ENCODE measurements at places on chromosomes 11 and 22.

GRCh38 chr22:44196241-44196640, 15.5 kb downstream of the PARVG start:
- no peak for DNase-seq
- H3K27ac ChIP-seq = no peak overlapping the region
- peaks cover 42% of the 10 kb centered on the region for H3K4me1 ChIP-seq
- H3K36me3 ChIP-seq = peaks cover 19% of the 10 kb centered on the region

- H3K27me3 ChIP-seq = peaks cover 60% of the 10 kb centered on the region
- H3K36me3 ChIP-seq = no peaks in the 10 kb centered on the region
- H3K27ac ChIP-seq = no peak overlapping the region
- no peak for DNase-seq
- H3K4me1 ChIP-seq = no peaks in the 10 kb centered on the region
Observed at GRCh38 chr22:36644333-36644757, 59.2 kb downstream of the CACNG2 start.

GRCh38 chr11:59778122-59778521, 22.9 kb downstream of the STX3 start:
- peaks cover 10% of the 10 kb centered on the region for H3K4me1 ChIP-seq
- H3K36me3 ChIP-seq = peaks cover 7% of the 10 kb centered on the region
- H3K27ac ChIP-seq = no peak overlapping the region
- no peaks in the 10 kb centered on the region for H3K27me3 ChIP-seq
- H3K4me3 ChIP-seq = no peak overlapping the region

GRCh38 chr22:50674606-50675552, 2.3 kb downstream of the SHANK3 start:
- H3K36me3 ChIP-seq = peaks cover 8% of the 10 kb centered on the region
- no peak for DNase-seq
- H3K27ac ChIP-seq = no peak overlapping the region
- peak overlapping the region; percentile 56 for H3K4me3 ChIP-seq
- peaks cover 8% of the 10 kb centered on the region for H3K4me1 ChIP-seq
- peaks cover 48% of the 10 kb centered on the region for H3K27me3 ChIP-seq

DNA sequence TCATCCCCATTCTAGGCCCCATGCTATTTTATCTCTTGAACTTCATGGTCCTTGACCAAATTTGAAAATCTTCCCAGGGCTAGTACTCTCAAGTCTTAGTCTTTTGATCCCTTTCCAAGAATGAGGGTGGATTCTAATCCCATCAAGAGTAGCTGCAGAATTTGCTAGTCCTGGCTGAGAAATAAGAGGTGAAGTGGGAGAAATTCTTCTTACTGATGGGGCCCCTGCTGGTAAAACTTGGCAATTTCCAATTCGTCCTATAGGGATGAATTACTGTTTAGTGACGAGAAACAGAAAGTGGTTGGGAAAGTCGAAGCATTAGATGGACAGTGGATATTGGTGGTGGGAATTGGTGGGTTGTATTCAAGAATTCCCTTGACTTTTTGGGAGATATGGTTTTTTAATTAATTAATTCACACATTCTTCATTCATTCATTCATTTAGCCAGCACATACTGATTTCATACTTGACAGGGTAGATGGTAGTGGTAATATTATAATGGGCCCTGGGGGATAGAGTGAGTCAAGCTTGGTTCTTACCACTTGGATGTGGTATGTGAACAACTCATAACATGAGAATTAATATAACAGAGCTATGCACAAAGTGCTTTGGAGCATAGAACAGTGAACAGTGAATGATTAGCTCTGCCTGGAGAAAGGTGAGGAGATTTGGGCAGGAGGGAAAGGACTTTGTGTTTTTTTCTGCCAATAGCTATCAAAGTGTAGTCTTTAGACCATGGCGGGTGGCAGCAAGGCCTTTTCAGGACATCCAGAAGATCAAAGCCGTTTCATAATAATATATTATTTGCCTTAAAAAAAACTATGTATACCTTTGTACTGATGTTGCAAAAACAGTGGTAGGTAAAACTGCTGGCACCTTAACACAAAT, 103.8 kb downstream of the STIM1 start:
- DNase-seq = no peak
- no peak overlapping the region for H3K4me3 ChIP-seq
- H3K4me1 ChIP-seq = peaks cover 73% of the 10 kb centered on the region

DNA sequence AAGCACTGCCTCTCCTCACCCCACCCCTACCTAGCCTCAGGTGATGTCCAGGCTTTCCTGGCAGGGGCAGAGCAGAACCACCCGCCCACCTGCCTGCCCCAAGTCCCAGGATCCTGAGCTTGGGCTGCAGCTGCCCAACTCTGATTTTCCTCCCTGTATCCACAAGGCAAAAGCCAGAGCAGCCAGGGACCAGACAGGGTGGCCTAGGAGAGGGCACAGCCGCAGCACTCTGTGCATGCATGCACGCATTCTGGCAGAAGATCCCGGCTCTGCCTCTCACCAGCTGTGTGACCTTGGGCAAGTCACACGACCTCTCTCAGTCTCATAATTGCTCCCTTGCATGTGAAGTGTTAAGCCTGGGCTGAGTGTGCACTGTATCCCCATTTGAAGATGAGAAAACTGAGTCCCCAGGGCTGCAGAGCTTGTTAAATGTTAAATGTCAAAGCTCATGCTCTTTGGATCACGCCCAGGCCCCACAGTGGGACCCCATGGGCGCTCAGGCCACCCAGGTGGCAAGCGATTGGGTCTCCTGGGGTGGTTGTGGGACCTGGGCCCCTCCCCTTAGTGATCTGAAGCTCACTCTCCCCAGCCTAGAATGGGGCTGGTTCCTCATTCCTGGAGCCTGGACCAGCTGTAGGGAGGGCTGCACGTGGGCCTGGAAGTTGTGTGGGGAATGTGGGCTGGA, 2.8 kb upstream of the CARNS1 start:
- peaks cover 37% of the 10 kb centered on the region for H3K36me3 ChIP-seq
- DNase-seq = no peak
- peak overlapping the region; percentile 97 for H3K4me3 ChIP-seq
- H3K27me3 ChIP-seq = no peaks in the 10 kb centered on the region

DNA sequence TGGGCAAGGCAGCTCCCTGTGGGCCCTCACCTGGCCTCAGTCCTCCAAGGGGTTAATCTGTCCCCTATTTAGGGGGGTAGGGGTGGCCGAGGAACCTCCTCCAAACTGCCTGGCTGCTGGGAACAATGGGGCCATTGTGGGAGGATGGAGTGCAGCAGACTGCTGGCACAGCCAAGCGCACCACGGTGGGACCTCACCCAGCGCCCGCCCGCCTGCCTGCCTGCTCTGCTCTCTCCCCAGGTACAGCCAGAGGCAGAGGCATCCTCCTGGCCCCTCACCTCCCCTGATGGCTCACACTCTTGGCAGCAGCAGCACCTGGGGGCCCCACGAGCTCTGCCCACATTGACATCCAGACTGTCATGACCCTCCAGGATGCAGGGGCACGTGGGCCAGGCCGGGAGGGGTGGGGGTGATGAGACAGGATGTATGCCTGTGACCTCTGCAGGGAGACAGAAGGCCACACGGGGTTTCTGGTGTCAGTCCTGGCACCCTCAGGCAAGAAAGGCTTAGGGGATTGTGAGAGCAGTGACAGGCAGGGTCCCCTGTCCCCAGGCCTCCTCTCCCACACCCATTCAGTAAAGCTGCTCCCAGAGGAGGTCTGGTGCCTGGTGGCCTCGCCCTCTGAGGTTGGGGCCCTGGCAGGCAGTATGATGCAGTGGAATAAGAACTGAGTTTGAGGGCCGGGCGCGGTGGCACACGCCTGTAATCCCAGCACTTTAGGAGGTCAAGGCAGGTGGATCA, 11.4 kb downstream of the BCL9L start:
- H3K4me3 ChIP-seq = peak overlapping the region; percentile 91
- peaks cover 77% of the 10 kb centered on the region for H3K4me1 ChIP-seq
- peak overlapping the region; percentile 99 for H3K27ac ChIP-seq
- DNase-seq = peak; percentile 81

- H3K27me3 ChIP-seq = no peaks in the 10 kb centered on the region
- no peaks in the 10 kb centered on the region for H3K4me1 ChIP-seq
- no peak overlapping the region for H3K27ac ChIP-seq
- no peak overlapping the region for H3K4me3 ChIP-seq
- DNase-seq = no peak
Observed at GRCh38 chr11:103157542-103157941, 48.3 kb downstream of the DYNC2H1 start.

- H3K27ac ChIP-seq = peak overlapping the region; percentile 96
- peaks cover 69% of the 10 kb centered on the region for H3K4me1 ChIP-seq
- H3K27me3 ChIP-seq = no peaks in the 10 kb centered on the region
- peaks cover 49% of the 10 kb centered on the region for H3K36me3 ChIP-seq
- no peak for DNase-seq
Observed at GRCh38 chr11:117984476-117984875, 1.7 kb upstream of the IL10RA start.

- peaks cover 9% of the 10 kb centered on the region for H3K27me3 ChIP-seq
- H3K36me3 ChIP-seq = no peaks in the 10 kb centered on the region
- no peak for DNase-seq
- no peak overlapping the region for H3K4me3 ChIP-seq
- peaks cover 7% of the 10 kb centered on the region for H3K4me1 ChIP-seq
- no peak overlapping the region for H3K27ac ChIP-seq
Observed at GRCh38 chr22:25624476-25624875, 60.0 kb downstream of the GRK3 start.

GRCh38 chr11:80872116-80872728, 1431.4 kb upstream of the TENM4 start:
- H3K4me1 ChIP-seq = no peaks in the 10 kb centered on the region
- H3K27me3 ChIP-seq = no peaks in the 10 kb centered on the region
- no peak for DNase-seq
- no peak overlapping the region for H3K4me3 ChIP-seq
- no peaks in the 10 kb centered on the region for H3K36me3 ChIP-seq
- no peak overlapping the region for H3K27ac ChIP-seq

GRCh38 chr11:118610225-118610772, 2.9 kb downstream of the PHLDB1 start:
- peaks cover 9% of the 10 kb centered on the region for H3K27me3 ChIP-seq
- peaks cover 20% of the 10 kb centered on the region for H3K36me3 ChIP-seq
- peak overlapping the region; percentile 84 for H3K27ac ChIP-seq
- no peak for DNase-seq
- H3K4me1 ChIP-seq = peaks cover 22% of the 10 kb centered on the region
- peak overlapping the region; percentile 72 for H3K4me3 ChIP-seq

DNA sequence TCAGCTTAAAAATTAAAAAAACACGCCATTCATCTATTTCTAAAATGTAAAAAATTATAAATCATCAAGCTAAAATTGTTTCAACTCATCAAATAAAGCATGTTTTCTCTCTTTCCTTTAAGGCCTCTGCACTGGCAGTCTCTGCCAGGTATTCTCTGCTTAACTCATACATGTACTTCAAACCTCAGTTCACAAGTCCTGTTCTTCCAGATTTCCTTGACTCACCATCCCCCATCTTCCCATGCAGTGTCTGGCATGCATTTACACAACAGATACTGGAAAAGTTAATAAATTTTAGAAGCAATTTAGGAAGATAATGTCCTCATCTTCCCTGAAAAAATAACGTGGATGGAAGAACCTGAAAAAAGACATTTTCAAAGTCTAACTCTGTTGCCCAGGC, 32.5 kb downstream of the CSTF3 start:
- no peaks in the 10 kb centered on the region for H3K4me1 ChIP-seq
- H3K4me3 ChIP-seq = no peak overlapping the region
- no peaks in the 10 kb centered on the region for H3K36me3 ChIP-seq
- no peak overlapping the region for H3K27ac ChIP-seq
- H3K27me3 ChIP-seq = no peaks in the 10 kb centered on the region
- DNase-seq = no peak

GRCh38 chr11:112590764-112591163, 330.1 kb upstream of the PLET1 start:
- H3K27ac ChIP-seq = no peak overlapping the region
- no peaks in the 10 kb centered on the region for H3K4me1 ChIP-seq
- no peak for DNase-seq
- H3K36me3 ChIP-seq = no peaks in the 10 kb centered on the region

DNA sequence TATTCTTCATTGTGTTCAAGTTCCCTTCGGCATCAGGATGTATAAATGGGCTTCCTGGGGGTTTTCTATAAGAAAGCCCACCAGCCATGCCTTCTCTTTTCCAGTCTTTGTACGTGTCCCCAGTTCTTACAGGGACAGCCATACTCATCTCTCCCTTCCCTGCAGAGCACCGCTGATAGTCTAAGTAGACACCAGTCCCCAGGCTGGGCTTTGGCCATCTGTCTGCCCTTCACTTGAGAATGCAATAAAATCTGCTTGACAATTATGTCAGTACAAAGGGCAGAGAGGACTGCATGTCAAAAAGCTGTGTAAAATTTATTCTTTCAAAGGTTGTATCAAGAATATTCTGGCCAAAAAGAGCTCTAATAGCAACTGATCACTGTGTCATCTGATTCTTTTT, 27.3 kb downstream of the NTM start:
- H3K27me3 ChIP-seq = no peaks in the 10 kb centered on the region
- no peak overlapping the region for H3K4me3 ChIP-seq
- H3K36me3 ChIP-seq = no peaks in the 10 kb centered on the region
- DNase-seq = no peak

- H3K36me3 ChIP-seq = peaks cover 98% of the 10 kb centered on the region
- H3K27me3 ChIP-seq = no peaks in the 10 kb centered on the region
- no peak overlapping the region for H3K4me3 ChIP-seq
- H3K27ac ChIP-seq = no peak overlapping the region
- DNase-seq = no peak
Observed at GRCh38 chr11:14480716-14481115, 18.9 kb downstream of the COPB1 start.

DNA sequence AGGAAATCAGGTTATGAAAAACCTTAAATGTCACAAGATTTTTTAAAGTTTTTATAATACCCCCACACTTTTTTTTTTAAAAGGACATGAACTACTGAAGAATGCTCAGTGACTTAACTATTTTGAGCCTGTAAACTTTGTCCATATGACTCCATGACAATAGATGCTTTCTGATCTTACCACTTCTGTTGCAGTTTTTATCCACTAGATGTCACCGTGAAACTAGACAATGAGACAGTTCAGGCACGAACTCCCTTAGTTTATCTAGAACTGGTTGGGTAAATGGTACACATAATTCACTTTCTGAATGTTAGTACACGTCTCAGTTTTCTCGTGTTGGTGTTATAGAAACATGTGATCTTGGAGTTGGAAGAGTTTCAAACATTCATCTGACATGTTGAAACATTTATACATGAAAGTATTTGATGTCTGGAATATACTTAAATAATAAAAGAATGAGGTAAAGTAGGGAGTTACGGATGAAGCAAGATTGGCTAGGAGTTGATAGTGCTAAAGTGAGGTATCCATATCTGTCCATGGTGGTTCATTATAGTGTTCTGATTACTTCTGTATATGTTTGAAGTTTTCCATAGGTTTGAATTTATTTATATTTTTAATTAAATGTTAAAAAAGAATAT, 8.1 kb downstream of the CCDC15 start:
- no peaks in the 10 kb centered on the region for H3K36me3 ChIP-seq
- no peak overlapping the region for H3K4me3 ChIP-seq
- no peaks in the 10 kb centered on the region for H3K4me1 ChIP-seq
- no peak overlapping the region for H3K27ac ChIP-seq
- H3K27me3 ChIP-seq = no peaks in the 10 kb centered on the region

- H3K27me3 ChIP-seq = no peaks in the 10 kb centered on the region
- no peak overlapping the region for H3K27ac ChIP-seq
- H3K4me1 ChIP-seq = peaks cover 7% of the 10 kb centered on the region
- no peak overlapping the region for H3K4me3 ChIP-seq
Observed at GRCh38 chr11:86196913-86197312, 47.6 kb upstream of the EED start.
